ENCODE measurements at places on chromosomes 2 and 18. TPM values are rescaled to one million over a fixed set of nuclear protein-coding genes. Genes with fewer than 3 reads are reported as not detected.

Gene VAMP8
- polyA plus RNA-seq: 213 TPM

Gene KCNJ3
- 0.19 TPM for polyA plus RNA-seq

Gene ARHGAP28
- polyA plus RNA-seq: 23.5 TPM

Gene FEV
- 0.58 TPM for polyA plus RNA-seq

Gene CUL3
- polyA plus RNA-seq: 66.4 TPM

Gene KYNU
- 9.4 TPM for polyA plus RNA-seq

Gene LRRC30
- not detected for polyA plus RNA-seq

Gene VWA3B
- polyA plus RNA-seq: not detected

Gene PLCD4
- polyA plus RNA-seq: 1.0 TPM

Gene PAIP2B
- polyA plus RNA-seq: 2.6 TPM

Gene C2orf66
- polyA plus RNA-seq: not detected

Gene TRIM43
- not detected for polyA plus RNA-seq

Gene PLEK
- polyA plus RNA-seq: 0.72 TPM

Gene KCNK3
- polyA plus RNA-seq: 8.2 TPM

Gene CAMKMT
- 10.3 TPM for polyA plus RNA-seq

Gene TMEM198
- 12.2 TPM for polyA plus RNA-seq

Gene RGPD6
- 16.5 TPM for polyA plus RNA-seq

Gene PROKR1
- not detected for polyA plus RNA-seq

Gene PHOSPHO2
- polyA plus RNA-seq: 8.7 TPM

Measured in hepatocyte (in vitro differentiated cells).